Esophagus muscularis mucosa (tissue), 4 donors: ENCODE measurements at places on chromosomes 5 and 9.
A peak's percentile ranks its signal among the peaks of the same experiment; 100 is the strongest.

GRCh38 chr5:138180183-138180782 is 1.4 kb downstream of the KIF20A start:
- DNase-seq, result no peak

DNA sequence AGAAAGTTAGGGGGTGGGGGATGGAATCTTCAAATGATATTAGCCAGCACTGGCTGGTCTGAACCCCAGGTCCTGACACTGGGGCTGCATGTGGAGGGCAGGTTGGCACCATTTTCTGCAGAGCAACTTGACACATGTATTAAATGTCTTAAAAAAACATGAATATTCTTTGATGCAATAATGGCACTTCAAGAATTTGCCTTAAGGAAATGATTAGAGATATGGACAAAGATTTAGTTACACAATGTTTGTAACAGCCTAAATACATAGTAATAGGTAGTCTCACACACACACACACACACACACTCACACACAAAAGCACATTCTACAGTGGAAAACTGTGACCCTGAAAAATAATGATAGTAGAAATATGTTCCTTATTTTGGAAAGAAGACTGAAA is 3.6 kb downstream of the SVEP1 start:
- DNase-seq, result no peak

DNA sequence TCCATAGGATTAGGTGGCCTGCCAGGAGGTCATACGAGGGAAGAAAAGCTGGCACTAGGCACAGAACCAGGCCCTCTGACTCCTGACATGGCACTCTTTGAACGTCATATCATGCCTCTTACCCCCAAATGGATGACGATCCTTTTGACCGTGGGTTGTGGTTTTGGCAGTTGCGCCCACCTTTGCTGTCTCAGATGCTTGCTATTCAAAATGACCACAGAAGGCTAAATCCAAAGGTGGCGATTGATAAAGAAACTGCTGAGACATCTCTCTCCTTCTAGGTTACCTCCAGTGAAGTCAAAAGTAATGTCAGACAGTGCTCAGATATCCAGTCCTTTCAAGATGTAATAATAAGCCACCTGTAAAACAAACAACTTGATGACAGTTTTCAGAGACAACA is 385.0 kb downstream of the EFNA5 start:
- no peak for DNase-seq

GRCh38 chr5:173055722-173055982 is 500 bp upstream of the CREBRF start:
- no peak for DNase-seq

DNA sequence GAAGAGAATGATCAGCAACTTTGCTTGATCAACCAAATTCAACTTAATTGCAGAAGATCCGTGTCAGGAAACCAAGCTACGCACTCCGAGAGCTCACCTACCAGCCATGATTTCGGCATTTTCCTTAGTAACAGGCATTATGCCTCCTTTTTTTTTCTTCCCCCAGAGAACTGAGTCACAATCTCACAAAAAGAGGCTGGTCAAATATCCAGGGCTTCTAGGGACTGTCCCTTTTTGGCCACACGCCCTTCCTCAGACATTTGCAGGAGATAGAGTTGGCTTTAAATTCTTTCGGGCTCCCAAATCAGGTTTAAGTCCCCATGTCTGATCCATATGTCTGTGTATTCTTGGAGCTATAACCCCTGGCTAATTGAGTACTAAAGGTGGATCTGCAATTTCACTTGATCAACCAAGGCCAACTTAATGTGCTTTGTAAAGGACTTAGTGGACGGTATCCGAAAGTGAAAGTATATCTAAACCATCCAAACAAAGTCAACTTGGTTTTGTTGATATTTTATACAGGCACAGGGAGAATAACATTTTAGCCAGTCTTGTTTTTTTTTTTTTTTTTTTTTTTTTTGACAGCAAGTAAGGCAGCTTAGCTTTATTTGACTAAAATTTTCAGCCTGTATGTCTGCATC is 100.8 kb upstream of the TBCA start:
- DNase-seq, result no peak

GRCh38 chr9:100474924-100475276 is 2.0 kb downstream of the TMEFF1 start:
- no peak for DNase-seq

GRCh38 chr5:67094476-67095300 is 101.9 kb downstream of the CD180 start:
- DNase-seq, result no peak

DNA sequence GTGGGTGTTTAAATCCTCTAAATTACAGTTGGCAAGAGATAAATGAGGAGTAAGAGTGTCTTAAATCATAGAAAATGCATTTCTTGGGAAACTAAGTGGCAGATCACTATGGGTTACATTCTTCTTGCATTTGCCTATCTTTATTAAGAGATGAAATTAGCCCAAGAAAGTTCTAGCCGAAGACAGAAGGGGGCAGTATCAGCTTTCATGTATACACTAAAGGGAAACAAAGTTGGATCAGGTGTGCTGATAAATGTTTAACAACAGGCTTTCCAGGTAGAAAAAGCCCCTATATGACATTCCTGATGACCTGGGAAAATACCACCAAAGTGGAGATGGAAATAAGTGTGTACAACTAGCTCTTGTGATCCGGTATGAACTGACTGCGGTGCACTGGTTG is 81.9 kb upstream of the TLR4 start:
- DNase-seq, result no peak

DNA sequence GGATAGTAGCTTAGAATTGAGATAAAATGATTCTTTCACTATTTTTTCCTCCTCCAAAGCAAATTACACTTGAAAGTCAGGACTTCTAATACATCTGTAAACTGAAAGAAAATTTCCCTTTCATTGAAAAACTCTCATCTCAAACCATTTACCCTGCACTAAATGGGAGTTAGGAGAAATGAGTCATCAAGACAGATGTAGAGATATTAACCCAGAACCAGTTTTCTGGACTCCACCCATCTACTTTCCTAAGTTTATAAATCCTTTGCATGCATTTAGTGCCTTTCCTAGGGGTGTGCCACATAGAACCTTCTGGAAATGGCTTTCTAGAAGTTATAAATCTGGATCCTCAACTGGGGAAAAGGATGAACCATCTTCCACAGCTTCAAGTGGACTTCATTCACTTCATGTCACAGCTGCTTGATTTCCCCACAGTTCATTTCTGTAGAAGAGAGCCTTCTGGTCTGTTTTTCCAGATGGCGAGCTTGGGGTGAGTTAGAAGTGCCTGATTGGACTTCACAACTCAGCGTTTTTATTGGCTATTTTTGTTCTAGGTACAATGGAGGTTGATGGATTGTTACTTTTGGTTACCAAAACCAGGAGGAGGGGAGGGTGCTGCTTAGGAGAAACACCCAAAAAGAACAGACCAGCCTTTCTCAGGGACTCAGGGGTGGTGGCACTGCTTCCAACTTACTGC is 72.5 kb upstream of the GPR151 start:
- no peak for DNase-seq

DNA sequence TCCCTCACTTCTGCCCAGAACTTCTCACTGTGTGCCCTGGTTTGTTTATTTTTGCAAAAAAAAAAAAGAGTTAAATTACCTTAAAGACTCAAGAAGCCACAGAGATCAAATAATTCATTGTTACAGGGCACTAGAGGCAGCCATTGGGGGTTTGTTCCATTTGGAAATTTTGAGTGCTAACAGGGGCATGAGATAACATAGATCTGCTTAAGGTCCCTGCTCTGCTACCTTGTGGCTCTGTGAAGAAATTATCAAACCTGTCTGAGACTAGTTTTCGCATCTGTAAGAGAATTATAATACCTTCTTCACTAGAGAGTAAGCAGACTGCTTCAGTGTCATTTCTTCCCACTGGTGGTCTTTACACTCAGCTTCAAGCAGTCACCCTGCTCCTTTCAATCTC is 394 bp downstream of the TLR4 start:
- DNase-seq, result no peak

GRCh38 chr5:136984772-136985446 is 514.2 kb downstream of the SPOCK1 start:
- DNase-seq, result no peak

GRCh38 chr9:981491-981898 is 5.0 kb downstream of the DMRT3 start:
- peak; percentile 68 for DNase-seq

- no peak for DNase-seq
Measured at GRCh38 chr5:59500014-59500413, 393.5 kb downstream of the PDE4D start.

DNA sequence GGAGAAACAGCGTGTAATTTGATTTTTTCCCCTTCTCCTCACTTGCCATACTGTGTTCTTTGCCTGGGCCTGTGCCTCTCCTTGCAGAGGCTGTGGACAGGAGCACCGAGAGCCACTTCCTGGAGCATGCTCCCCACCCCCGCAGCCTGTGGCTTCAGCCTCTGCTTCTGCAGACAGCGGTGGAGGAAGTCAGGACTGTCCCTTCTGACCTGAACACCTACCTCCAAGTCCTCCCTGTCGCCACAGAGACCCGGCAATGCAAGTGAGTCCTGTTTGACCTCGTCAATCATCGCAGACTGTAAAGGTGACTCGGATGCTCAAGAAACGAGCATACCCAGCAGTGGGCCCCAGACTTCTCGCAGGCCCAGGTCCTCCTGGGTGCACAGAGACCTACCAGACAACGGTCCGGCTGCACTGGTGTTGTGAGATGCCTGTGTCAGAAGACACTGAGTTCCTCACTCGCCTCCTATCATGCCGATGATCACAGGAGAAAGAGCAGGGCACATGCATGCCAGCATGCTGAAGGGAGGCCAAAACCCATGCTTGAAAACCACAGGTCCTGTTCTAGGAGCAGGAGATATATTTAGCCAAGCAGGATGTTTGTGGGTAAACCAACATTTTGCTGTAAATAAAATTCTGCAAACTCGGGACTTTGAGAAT is 198.8 kb downstream of the AUH start:
- no peak for DNase-seq

GRCh38 chr9:14262827-14263226 is 51.1 kb downstream of the NFIB start:
- no peak for DNase-seq

GRCh38 chr5:61159836-61160235 is 2.4 kb downstream of the SMIM15 start:
- no peak for DNase-seq

DNA sequence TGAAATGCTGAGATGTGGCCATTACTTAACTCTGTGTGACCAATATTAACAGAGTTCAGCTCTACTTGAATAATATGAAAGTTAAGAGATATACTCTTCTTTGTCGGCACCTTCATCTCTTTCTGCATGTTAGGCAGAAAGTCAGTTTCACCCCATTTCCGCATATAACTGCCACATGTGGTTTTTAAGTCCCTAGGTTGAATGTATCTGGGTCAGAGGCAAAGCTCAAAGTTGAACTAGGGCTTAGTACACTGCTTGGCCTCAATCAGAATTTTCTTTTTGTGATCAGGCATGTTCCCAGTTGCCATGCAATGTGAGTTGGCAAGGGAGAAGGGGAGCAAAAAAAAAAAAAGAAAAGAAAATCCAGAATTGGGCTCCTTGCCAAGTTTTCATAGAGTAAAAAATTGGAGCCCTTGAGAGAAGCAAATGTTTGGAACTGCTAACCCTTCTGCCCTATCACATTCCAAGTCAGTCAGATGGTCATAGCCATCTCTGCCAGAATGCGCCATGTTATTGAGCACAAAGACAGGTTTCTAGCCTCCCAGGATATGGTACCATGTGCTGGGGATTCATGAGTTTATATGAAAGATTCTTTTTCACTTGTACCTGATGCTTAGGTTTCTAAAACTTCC is 251.2 kb upstream of the RORB start:
- DNase-seq, result no peak

GRCh38 chr5:158234323-158235158 is 375.6 kb upstream of the CLINT1 start:
- no peak for DNase-seq

DNA sequence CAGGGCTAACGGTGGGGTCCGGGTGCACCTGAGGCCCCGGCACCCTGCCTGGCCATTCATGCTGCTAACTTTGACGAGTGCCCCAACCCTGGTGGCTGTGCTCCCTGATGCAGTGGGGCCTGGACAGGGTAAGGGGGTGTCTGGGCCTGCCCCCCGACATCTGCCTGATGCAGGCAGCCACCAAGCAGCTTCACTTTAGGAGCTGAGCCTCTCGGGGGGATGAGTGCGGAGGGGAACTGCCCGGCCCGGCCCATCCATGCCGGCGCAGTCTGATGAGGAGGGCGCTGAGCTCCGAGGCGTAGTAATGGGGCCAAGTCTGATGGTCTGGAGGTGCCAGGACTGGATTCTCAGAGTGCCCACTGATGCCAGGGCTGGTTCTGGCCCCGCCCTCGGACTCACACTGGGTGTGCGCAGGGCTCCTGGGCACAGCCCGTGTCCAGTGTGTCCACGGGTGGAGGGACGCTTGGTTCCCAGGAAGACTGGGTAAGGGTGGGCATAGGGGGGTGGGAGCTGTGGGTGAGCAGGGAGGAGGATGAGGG is 16.5 kb downstream of the DNLZ start:
- no peak for DNase-seq

GRCh38 chr9:114250648-114251047 is 72.2 kb upstream of the ORM1 start:
- DNase-seq, result no peak

DNA sequence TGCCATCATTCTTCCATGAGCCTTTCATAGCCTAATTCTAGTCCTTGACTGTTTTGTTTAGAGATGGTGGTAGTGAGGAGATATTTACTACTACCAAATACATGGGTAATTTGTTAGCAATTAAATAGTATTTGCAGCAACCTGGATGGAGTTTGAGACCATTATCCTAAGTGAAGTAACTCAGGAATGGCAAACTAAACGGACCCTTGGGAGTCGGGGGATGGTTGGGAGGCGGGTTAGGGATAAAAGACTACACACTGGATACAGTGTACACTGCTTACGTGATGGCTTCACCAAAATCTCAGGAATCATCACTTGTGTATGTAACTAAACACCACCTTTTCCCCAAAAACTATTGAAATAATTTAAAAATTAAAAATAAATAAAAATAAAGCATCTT is 809.2 kb upstream of the ZNF608 start:
- DNase-seq, result no peak

DNA sequence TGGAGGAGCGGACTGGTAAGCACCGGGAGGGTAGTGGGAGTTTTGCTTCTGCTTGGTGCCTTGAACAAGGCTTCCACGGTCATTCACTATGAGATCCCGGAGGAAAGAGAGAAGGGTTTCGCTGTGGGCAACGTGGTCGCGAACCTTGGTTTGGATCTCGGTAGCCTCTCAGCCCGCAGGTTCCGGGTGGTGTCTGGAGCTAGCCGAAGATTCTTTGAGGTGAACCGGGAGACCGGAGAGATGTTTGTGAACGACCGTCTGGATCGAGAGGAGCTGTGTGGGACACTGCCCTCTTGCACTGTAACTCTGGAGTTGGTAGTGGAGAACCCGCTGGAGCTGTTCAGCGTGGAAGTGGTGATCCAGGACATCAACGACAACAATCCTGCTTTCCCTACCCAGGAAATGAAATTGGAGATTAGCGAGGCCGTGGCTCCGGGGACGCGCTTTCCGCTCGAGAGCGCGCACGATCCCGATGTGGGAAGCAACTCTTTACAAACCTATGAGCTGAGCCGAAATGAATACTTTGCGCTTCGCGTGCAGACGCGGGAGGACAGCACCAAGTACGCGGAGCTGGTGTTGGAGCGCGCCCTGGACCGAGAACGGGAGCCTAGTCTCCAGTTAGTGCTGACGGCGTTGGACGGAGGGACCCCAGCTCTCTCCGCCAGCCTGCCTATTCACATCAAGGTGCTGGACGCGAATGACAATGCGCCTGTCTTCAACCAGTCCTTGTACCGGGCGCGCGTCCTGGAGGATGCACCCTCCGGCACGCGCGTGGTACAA is 556 bp downstream of the PCDHGC3 start:
- no peak for DNase-seq

GRCh38 chr9:111300140-111300735 is 29.8 kb downstream of the OR2K2 start:
- no peak for DNase-seq

- DNase-seq, result no peak
Measured at GRCh38 chr9:94472806-94473360, 82.0 kb upstream of the PCAT7 start.
